CD4-positive, alpha-beta T cell (primary cell): ENCODE measurements at places on chromosomes 11 and 22.

DNA sequence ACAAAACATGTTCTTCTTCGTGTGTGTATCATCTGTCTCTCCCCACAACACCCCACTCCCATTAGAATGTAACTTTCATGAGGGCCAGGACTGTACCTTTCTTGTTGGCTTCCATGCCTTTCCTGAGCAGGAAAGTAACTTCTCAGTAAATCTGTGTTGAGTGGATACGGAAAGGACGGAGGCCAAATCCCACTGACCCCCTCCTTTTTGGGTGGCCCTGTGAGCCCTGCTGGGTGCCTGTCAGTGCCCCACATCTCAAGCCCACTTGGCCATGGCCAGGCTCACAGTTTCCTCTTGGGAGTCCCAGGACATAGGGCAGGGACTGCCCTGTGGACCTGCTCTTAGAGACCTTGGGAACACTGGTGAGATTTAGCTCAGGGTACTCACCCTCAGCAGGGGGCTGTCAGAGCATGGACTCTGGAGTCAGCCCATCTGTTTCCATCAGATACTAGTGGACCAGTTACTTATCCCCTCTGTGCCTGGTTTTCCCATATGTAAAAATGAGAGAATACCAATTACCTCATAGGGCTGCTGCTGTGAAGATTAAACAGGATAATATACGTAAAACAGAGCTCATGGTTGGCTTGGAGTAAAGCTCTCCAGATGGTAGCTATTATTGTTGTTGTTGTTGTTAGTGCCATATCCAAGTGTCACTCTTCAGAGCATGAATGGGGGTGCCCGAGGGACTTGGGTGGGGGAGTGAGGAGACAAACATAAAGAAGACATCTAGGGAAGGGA, 1.0 kb upstream of the C11orf96 start:
- DNase-seq = no peak

DNA sequence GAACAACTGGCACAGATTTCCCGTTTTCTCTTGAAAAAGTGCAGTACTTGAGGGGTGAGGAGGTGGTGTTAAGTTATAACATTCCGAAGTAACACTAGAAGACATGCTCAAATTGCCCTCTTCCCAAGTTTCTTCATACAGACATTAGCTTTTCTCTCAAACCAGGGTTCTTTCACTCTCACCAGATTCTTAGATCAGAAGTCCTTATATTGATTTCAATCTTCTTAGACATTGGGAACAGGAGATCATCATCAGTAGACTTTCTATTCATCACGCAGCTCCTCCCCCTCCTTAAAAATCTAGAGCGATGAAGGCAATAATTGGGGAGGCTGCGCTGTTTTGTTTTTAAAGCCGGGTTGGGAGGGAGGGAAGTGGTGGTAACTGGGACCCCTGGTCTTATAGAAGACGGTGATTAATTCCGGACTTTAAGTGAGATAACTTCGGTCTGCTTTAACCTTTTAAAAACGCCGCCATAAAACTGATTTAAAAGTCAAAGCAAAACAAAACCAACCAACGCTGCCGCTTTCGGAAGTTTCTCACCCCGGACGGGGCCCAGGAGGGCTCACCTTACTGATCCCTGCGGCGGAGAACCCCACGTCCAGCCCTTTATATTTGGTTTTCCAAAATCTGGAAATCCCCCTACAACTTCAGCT, 665 bp downstream of the USP28 start:
- DNase-seq = no peak

- no peak for DNase-seq
These were observed 186.7 kb downstream of the CADM1 start for GRCh38 chr11:115317277-115318185.

GRCh38 chr22:29113319-29113718, 40.5 kb downstream of the KREMEN1 start:
- DNase-seq = no peak

GRCh38 chr11:64605244-64605560, 14.2 kb downstream of the SLC22A12 start:
- no peak for DNase-seq

DNA sequence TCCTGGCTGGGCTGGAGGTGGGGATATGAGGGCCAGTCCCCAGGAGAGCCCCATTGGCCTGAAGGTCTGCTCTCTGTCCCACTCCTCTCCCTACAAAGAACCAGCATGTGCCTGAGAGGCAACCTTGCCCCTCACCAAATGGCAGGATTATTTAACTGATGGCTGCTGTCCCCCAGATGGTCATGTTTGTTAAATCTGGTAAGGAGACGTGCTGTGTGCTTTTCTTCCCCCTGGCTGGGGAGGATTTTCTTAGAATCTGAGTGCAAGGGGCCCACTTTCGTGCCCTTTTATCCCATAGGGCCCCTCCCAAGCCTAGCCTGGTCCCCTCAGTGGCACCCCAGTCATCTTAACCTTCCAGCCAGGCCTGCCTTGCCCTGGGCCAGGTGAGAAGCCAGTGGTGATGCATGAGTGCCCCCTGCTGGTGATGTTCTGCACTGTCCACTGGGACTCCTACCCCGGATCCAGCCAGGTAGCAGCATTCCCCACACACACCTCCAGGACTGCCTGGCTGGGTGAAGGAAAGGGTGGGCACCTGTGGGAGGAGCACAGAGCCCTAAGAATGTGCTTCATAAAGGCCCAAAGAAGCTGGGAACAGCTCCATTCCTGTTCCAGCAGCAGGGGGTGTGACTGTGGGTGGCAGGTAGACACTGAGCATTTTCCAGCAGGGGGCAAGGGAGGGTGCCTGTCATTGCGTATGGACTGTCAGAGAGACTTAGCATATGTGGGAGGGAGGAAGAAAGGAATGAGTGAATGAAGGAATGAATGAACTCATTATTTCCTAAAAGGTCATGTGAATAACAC, 28.9 kb downstream of the MFNG start:
- peak; percentile 90 for DNase-seq

DNA sequence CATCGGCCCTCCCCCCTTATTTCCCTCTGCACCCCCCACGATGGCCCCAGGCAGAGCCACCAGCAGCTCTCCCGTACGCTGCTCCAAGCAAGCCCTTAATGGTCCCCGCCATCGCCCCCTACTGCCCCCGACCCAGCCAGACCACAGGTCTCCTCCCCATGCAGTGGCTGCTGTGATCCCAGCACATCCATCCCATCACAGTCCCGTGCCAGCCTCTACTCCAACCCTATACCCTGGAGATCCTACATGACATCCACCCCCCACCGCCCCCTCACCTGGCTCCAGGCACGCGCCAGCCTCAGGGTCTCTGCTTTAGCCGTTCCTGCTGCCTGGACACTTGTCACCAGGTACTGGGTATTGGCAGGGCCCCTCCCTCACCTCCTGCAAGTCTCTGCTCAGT, 85.8 kb upstream of the RTL6 start:
- DNase-seq = no peak

- DNase-seq = no peak
These were observed 5.4 kb upstream of the MAPK8IP1 start for GRCh38 chr11:45879803-45880686.

GRCh38 chr11:18849406-18849805, 57.8 kb upstream of the PTPN5 start:
- DNase-seq = no peak

DNA sequence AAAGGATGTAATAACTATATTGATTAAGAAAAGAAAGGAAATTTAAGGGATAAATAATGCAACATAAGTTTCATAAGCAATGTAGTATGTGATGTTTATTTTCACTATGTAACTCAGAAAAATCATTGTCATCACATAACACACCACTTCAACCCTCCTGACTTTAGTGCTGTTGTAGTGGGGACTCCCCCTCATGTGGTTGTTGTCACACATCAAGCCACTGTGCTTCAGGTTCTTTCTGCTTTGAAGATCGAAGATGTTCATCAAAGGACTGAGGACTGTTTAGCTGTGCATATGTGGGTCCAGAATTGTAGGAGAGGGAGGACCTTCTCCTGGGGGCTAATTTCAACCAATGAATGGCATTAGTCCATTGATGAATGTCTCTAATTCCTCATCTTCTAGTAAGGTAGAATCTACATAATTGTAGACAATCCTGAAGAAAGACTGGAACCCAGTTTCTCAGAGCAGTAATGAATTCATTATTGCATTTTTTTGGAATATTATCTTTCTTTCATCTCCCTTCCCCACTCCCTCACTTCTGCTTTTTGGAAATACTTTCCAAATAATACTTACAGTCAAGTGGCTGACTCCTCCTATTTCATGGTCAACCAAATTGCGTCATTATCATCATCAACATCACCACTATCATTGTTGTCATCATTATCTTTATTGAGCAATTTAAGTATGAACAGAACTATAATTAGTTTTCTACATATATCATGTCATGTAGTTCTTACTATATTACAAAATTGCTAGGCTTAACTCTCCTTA, 9.8 kb upstream of the CARD16 start:
- no peak for DNase-seq

GRCh38 chr11:103636232-103636631, 400.2 kb upstream of the DDI1 start:
- no peak for DNase-seq

GRCh38 chr11:114848027-114848426, 169.7 kb downstream of the NXPE2 start:
- no peak for DNase-seq

- DNase-seq = no peak
These were observed 826 bp upstream of the PTPRJ start for GRCh38 chr11:47979378-47980087.
